ENCODE measurements at places on chromosomes 16 and 17.

DNA sequence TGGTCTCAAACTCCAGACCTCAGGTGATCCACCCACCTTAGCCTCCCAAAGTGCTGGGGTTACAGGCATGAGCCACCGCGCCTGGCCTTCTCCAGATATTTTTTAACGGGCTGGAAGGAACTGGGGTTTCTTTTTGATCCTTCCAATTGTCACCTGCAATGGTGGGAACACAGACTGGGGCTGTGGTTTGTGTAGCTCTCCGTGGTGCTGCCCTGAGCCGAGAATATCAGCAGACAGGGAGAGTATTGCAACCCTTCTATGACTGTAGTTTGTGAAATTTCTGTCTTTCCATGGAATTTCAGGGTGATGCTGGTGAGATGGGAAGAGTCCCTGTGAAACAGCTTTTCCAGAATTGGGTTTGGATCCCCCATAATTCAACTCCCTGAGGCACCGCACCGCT lies 263.5 kb downstream of the ENGASE start:
- no peak for DNase-seq

DNA sequence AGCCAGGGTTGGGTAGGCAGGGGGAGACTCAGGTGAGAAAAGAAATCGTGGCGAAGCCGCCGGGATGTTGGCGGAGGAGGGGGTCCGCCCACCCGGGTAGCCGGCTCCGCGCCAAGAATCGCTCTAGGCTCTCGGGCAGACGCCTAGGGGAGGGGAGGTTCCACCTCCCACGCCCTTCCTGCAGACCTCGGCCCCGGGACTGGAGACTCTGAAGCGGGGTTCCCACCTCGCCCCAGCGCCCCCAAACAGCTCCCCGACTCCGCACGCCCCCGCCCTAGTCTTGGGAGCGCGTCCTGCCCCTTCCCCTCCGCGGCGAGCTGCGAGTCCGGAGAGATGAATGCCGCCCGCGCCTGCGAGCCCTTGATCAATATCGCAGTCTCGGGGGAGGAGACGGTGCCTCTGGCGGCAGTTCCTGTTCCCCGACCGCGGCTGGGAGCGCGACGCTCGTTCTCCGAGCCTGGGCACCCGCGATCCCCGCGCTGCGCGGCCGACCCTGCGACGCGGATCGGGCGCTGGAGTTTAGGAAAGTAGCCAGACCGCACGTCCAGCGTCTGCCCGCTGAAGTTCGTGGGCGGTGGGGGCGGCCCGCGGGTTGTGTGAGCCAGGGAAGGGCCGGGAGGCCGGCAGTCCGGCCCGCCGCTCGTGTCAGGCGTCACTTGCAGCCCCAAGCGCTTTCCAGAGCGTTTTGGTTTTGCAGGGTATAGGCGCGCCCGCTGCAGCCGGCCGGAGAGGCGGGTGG lies 790 bp downstream of the CRHR1 start:
- no peak for DNase-seq

DNA sequence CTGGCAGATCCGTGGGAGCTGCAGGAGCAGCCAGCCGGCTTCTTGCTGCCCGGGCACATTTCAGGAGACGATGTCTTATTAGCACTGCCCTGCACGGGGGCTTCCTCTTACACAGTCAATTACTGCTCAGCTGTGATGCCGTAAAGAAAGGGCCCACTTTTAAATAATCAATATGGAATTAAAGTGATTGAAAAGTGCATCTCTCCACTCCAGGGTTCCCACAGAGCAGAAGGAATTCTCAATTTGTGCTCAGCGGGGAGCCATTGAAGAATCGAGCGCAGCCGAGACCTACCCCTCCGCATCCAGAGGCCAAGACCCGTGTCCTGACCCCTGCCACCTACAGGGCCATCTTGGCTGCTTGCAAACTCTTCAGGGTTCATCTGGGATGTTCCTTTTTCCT lies 399.4 kb upstream of the C16orf82 start:
- DNase-seq: no peak

- no peak for DNase-seq
Measured at GRCh38 chr17:56678249-56679114, 85.0 kb downstream of the NOG start.

DNA sequence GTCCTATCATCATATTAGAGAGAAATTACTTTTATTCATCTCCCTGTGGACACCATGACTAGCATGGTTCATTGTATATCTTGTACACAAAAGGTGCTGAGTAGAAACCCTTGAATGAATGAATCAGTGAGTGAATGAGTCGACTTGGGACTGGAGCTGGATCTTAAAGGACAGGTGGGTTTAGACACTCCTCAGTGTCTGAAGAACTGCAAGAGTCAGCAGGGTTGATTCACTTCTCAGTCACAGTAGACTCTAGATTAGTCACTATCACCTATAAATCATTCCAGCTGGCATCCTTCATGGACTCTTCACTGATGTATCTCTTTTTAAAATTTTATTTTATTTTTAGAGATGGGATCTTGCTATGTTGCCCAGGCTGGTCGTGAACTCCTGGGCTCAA lies 30.1 kb upstream of the PMFBP1 start:
- no peak for DNase-seq

- DNase-seq: no peak
Measured at GRCh38 chr17:82370471-82371332, 863 bp upstream of the UTS2R start.

DNA sequence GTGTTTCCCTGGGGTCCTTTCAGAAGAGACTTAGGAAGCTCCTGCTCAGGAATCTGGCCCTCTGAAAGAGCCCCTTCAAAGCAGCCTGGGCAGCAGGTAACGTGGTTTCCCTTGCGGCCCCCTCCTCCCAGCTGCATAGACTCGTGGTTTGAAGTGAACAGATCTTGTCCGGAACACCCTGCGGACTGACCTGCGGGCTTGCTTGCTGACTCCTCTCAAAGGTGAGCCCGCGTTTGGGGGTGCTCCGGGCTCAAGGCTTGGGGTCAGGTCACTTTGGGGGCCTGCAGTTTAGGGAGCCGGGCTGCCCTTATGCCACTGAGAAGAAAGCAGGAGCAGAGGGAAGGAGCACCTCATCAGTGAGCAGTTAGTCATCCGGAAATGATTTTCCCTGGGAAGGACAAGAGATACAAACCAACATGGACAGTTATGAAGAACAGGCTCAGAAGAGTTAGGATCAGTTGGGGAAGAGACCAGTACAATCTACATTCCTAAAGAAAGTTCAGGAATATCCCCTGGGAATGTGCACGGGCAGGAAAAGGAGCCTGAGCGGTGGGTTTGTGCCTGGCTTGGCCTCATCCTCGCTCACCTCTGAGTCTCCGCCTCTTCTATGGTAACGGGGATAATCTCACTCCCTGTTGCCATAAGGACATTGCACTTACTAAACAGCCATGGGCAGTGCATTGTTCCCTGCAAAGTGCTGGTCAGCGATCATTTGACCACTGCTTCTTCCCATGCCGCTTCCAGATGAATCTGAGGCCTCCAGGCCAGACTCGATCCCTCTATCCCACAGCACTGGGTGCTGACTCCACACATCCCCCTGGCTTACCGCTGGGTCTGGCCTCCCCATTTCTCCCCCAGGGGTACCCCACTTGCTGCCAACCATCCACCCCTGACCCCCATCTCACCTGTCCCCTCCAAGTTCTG lies 10.0 kb downstream of the LDHD start:
- no peak for DNase-seq

DNA sequence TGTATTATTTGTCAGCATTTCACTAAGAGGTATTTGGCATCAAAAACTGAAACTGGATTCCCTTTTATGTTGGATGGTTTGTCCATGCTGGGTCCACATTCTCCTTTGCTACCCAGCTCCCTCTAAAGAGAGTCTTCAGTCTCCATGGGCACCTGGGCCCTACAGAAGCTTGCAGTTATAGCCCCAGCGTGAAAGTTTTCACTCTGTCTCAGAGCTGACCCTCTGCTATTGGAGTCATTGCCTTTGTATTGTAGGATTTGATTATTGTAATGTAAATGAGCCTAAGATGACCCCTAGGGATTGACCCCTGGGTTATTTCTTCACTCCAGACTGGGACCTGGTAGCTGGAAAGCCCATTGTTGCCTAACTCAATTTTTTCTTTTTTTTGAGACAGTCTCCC lies 1026.5 kb upstream of the EEF2KMT start:
- no peak for DNase-seq

DNA sequence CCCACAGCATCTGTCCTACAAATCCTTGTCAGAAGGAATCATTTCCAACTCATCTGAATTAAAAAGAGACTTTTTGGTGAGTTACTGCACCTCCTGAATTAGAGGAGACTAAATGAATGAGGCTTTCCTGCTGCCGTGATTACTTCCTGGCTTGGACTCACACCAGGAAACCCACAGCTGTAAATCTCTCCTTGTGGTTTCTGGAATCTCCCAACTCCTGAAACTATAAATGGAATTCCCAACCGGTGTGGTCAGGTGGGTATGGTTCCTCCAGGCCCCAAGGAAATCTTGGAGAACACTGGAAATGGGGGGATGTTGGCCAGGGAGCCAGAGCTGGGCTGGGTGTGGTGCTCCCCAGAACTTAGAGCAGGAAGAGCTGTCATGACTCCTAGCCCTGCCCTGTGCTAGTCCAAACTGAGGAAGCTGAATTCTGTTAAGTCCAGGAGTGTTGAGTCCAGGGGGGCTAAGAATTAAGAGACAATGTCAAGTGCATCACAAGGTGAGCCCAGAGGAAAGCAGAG lies 216.4 kb downstream of the GSG1L start:
- DNase-seq: no peak

- no peak for DNase-seq
Measured at GRCh38 chr17:34178092-34178491, 77.0 kb upstream of the CCL2 start.

DNA sequence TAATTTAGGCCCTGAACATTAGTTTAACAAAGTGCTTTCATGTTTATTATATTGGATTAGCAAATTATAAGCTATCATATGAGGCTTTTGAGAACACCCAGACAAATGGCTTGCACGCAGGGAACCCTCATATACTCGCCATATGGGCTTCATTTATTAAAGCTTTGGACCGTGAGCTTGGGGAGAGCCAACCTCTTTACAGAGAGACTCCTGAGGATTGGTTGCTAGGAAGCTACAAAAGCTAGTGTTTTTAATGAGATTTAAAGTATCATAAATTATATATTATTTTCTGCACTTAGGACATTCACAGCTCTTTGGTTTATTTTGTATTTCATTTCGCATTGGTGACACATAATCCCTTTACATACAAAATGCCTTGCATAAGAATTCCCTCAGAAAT lies 193.8 kb upstream of the TOX3 start:
- no peak for DNase-seq

GRCh38 chr17:38511150-38512108 lies 83.2 kb downstream of the ARHGAP23 start:
- no peak for DNase-seq

- no peak for DNase-seq
Measured at GRCh38 chr17:59353106-59353854, 21.8 kb downstream of the YPEL2 start.

DNA sequence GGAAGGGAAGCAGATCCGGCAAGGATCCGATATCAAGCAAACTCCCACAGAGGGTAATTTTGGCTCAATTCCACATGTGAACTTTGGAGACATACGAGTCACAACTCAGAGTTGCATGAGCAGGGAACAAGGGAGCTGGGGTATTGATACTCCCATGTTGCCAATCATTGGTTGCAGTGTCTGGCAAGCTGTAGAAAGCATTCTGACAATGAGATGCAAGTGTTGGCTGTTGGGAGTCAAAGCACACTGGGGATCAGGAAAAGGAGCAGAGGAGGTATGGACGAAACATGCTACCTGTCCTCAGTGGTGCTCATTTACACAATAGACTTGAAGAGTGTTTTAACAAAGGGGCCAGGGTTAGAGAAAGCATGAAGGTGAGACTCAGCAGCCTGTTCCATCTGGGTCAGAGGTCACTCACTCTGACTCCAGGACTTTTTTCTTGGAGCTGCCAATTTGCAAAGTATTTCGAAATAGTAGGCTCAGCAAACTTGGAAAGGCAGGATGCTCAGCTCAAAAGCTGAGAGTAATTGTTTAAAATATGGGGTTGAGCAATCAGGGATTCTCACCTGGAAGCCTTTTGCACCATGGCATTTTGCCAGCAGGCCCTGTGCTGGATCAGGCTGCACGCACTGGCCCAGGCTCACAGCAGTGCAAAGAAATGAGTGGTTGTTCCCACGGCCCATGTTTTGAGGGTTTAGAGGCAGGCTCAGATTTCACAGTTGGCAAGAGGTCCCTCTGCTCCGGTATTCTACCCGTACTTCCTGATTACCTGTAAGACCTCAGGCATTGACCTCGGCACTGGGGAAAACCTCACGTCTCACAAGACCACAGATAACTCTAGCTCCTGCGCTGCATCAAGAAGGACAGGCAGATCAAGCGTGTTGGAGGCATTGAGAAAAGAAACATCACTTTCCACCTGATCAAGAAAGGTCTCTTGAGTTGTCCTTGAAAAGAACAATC lies 17.6 kb upstream of the NKD1 start:
- no peak for DNase-seq

GRCh38 chr17:78172249-78173051 lies 4.1 kb downstream of the SYNGR2 start:
- DNase-seq: no peak

DNA sequence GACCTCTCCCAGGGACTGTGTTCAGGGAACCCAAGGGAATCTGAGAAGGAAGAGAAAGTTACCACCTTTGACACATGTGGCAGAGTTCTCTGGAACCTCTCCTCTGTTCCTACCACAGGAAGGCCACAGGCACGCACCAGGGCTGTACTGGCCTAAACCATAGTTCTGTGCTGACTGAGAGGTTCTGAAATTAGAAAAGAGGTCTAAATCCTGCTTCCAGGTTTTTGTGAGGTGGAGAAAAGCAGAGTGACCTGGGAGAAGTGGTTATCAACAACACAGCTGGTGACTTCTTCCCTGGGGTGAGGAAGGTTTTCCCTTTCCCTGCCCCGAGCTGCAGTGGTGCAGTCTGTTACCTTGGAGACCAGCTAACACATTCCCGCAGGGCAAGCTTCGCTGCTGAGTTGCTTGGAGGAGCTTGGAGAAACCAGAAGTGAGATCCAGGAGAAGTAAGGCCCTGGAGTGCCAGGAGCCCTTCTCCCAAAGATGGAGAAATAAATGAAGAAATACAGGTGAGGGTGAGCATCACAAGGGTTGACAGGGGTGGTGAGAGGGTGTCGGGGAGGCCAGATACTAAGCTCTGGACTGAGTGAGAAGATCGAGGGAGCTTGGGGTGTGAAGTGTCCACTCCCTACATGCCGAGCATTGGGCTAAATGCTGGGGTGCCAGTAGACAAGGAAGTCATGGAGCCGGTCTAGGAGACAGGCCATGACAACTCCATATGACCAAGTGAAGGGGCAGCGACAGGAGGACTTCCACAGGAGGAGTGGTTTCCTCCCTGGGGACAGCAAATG lies at the start of gene VWA3A:
Gene VWA3A (plus strand): TSS at position 399 of the 791 bp plus-strand sequence. CDS start 97 bp downstream, at position 496.
- no peak for DNase-seq

DNA sequence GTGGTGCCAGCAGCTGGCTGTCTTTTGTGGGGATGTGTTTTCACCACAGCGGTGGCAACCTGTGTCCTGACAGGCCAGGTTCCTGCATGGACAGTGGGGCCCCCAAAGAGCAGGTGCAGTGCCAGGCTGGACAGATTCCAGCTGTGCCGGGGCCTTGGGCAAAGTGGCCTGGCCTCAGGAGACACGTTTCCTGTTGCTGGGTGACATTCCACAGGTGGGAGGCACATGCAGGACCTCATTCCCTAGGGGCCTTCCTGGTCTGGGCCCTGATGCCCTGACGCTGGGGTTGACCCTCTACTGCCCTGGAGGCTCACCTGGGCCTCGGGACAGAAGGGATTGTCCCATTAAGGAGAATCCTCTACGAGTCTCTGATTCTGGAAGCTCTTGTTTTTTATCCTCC lies 182.4 kb downstream of the RAB11FIP4 start:
- no peak for DNase-seq

- no peak for DNase-seq
Measured at GRCh38 chr17:73580073-73580710, 64.1 kb downstream of the SDK2 start.
